ENCODE measurements at places on chromosomes 7 and 10.

DNA sequence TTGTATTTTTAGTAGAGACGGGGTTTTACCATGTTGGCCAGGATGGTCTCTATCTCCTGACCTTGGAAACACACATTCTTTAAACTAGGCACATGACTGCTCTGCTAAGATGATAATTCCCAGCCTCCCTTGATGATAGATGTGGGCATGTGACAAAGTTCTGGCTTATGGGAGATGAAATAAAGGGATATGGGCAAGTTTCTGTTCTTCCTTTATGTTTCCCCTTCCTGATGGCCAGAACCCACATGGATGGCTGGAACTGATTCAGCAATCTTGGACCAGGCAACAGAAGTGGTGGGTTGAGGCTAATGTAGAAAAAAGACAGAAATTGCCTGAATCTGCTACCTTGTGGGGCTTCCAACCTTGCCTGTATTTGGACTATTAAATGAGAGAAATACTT is 60.7 kb upstream of the NRP1 start:
- no peak for DNase-seq

DNA sequence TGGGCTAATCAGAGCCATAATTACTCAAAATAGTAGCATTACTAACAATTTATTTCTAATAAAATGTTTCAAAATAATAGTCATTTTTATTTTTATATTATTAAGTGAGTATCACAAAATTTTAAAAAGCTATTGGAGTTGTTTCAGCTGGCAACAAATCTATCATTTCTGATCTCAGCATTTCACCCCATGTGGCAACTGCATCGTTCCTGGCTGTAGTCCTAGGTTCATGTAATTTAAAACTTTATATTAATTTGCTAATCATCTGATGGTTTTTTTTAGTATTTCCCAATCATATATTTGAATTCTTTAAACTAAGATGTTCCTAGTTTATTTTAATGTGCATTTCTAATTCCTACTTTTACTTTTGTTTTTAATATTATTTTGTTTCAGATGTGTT is 293.0 kb upstream of the AKR1E2 start:
- no peak for DNase-seq

DNA sequence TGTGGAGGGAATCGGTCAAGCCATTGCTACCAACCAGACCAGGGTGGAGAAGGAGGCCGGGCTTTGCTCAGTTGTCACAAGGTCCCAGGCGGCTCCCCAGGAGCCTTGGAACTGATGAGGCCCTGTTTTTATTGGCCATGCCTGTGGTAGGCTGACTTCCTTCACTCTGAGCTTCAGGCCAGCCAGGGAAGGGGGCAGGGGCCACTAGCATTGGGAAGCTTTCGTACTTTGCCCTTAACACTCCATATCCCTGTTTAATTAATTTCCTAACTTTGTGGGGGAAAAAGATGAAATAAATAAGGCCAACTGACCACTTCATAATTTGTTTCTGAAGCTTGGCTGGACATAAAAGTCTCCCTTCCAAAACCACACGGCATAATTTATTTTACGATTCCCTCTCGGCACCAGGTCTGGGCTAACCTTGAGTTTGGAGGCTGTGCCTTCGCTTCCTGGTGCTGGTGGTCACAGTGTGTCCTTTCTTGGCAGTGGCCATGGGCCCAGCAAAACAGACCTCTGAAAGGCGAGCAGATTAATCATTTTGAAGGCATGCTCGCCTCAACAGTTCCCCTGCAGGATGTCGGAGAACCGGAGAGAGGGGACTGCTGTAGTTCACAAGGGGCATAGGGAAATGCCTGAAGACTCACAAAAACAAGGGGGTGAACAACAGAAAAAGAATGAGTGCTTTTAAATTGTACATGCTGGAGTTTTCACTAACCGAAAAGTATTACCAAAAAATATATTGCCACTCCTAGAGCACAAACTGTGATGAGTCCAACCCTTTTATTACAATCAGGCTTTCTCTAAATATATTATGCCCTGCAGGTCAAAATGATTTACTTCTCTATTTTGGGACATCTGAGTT is 966.0 kb downstream of the LRMDA start:
- DNase-seq = no peak

DNA sequence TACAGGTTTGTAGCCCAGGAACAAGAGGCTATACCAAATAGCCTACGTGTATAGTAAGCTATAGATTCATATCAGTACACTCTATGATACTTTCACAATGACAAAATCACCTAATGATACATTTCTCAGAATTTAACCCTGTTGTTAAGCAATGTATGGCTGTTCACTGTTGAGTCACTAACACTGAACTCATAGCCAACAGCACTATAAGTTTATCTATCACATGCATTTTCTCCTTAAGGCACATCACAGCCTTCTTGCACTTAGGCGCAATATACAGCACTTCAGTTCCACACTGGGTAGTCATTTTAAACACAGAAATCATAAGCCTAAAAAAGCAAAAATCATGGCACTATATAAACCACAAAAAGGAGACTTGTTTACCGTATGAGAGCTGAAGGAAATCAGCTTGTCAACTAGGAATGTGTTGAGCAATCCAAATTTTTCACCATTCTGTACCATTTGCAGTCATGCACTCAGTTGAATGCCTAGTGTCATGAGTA is 45.6 kb downstream of the ZNF438 start:
- no peak for DNase-seq

DNA sequence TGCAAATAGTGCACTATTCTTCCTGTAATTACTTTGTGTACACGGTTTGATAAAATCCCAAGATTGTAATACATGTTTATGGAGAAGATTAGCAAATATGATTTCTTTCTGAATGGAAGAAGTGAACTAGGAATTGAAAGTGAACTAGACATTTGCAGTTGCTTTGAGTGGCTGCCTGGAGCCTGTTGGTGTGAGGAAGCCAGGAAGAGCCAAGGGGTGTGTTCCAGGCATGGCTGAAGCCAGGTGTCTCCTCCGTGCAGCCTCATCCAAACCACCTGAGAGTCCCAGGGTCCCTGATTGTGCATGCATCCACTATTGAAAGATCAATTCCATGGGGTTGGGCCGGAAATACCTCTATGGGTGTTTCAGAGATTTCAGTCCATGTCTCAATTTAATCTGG is 253.1 kb upstream of the SHH start:
- DNase-seq = no peak

- no peak for DNase-seq
Measured at GRCh38 chr10:50334273-50334672, 83.0 kb upstream of the ASAH2 start.

GRCh38 chr10:78936412-78937342 is 132.1 kb upstream of the ZMIZ1 start:
- no peak for DNase-seq

Data from kidney capillary endothelial cell (primary cell).